RPMI7951 (cell line): ENCODE measurements at places on chromosomes 6 and 20. TPM values are rescaled to one million over a fixed set of nuclear protein-coding genes. Genes with fewer than 3 reads are reported as not detected.

PKIB gene
- 0.72 TPM in 1 of 2 replicates, not detected in the other for total RNA-seq

STX16 gene
- 12.5 and 17.6 TPM in 2 replicates for total RNA-seq

PAK5 gene
- total RNA-seq: not detected in 2 replicates

RBPJL gene
- total RNA-seq: not detected in 2 replicates

PRSS35 gene
- not detected in 2 replicates for total RNA-seq
